ENCODE measurements at places on chromosomes 2 and 18.
A peak's percentile ranks its signal among the peaks of the same experiment; 100 is the strongest.

DNA sequence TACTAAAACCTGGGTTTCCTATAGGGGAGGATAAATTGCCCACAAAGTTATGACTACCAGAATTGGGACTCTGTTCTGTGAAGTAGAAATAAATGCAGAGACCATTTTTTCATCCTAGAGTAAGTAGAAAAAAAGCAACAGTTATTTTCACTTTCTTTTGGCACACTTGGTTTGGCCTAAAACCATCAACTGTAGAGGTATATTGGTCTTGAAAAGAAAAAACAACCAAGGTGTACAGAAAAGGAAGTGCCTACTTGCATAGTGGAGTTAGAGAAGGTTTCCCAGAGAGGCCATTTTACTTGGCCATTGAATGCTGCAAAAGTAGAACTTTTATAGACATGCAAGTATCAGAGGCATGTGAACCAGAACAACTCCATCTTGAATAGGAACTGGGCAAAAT is 89.4 kb upstream of the TACR1 start:
- DNase-seq, result no peak

DNA sequence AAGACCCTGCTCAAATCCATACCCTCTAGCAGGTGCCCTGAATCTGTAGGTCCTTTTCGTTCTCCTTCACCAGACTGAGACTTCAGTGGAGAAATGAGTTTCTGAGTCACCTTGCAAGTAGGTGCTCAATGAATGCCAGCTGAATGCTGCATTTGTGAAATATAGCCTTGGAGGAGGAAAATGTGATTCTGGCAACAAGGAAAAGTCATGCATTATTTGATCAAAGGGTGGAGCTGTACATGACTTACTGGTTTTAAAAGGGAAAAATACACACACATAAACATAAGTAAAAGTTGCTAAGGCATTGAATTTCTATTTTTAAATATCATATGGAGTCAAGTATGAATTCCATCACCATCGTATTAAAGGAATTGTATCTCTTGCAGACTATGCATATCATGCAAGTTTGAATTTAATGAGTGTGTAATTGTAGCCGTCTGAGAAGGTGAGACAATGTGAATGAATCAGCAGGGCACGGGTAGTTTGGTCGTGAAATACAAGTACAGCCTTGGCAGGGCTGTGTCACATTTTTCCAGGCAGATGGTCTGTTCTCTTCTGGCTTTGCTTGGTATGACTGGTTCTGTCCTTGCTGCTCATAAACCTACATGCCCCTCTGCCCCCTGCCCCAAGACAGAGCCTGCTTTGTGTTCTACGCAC is 160.8 kb downstream of the COL6A3 start:
- no peak for DNase-seq

DNA sequence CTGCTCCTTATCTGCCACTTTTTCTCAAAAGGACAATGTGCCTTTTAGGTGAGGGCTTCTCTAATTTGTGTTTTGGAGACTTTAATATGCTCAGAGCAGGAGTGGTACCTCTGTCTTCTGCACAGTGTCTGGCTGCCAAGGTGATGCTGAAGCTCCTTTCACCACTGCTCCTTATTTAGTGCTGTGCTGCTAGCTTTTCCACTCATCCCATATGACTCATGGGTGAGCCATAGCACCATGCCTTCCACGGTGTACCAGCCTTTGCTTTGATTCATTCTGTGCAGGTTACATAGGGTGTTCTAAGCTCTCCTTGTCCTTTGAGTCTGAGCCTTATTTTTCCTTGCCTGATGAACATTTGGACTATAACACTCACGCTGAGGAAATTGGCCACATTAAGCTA is 202.4 kb downstream of the ARL6IP6 start:
- DNase-seq, result no peak

- DNase-seq, result no peak
Observed at GRCh38 chr2:111100765-111101162, 19.9 kb upstream of the BCL2L11 start.

GRCh38 chr2:236171680-236172254 is 3.6 kb upstream of the GBX2 start:
- no peak for DNase-seq

GRCh38 chr2:130933501-130933900 is 96.8 kb downstream of the ARHGEF4 start:
- DNase-seq, result no peak

DNA sequence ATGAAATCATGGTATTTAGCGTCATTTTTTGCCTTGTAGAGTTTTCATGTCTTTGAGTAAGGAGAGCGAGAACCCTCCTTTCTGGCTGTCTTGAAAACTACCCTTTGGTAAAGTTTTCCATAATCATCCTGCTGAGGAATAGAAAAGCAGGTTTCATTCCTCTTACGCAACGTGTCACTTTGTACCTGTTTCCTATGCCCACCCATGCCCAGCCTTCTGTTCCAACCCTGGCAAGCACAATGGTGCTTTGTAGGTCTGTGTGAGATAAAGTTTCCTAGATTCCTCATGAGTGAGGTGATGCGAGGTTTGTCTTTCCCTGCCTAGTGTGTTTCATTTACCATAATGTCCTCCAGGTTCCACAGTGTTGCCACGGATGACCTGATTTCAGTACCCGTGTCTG is 29.3 kb downstream of the CCDC74A start:
- DNase-seq, result no peak

DNA sequence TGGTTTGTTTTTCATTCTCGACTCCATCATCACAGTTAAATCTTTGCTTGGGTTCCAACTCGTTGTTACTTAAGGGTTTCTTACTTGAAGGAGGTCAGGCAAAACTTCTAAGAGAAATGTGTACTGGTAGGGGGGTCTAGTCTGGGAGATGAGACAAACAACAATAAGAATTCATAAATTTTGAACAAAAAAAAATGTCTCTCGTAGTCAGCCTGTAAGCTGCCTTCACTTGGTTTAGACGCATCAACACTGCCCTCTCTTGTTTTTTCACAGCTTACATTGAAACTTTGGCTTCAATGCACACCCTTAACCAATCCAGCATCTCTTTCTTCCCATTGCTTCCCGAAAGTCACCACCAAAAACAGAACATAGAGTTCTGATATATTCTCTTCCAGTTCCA is 576.4 kb upstream of the PIK3C3 start:
- peak; percentile 1 for DNase-seq

DNA sequence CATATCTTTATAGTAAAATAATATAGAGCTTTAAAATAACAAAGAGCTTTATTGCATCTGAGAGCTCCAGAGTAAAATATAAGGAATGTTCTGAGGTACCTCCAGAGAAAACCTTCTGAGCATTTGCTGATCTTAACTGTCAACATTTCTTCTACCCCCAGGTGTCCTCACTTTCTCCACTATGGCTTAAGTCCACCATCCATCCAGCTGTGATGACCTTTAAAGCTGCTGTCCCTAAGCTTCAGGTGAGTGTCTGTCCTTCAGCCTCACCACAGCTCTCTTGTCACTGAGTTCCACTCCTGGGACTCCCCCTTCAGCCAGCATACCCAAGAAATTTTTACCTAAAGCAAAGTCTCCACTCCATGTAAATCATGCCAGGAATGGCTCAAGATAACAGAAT is 137.9 kb downstream of the MYO5B start:
- no peak for DNase-seq

- DNase-seq, result no peak
Observed at GRCh38 chr2:1299043-1299442, 114.2 kb upstream of the TPO start.
